ENCODE measurements at places on chromosomes 3 and 15.

DNA sequence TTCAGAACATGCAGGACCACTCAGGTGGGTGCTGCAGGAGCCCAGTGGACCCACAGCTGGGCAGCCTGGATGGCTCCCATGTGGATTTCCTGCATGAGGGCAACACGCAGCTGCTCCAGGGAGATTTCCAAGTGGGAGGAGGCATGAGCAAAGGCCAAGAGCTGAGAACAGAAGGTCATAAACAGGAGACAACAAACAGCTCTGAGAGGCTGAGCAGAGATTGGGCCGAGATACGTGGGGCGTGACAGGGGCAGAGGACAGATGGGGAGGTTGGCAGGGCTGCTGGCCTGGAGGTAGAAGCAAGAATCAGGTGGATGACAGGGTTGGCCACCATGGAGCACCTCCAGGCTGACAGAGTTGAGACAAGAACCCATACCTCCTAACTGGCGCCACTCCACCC, 2.9 kb downstream of the PHGR1 start:
- peak; percentile 90 for DNase-seq
- H3K27ac ChIP-seq, result peak overlapping the region; percentile 84
- peaks cover 5% of the 10 kb centered on the region for H3K4me1 ChIP-seq
- H3K36me3 ChIP-seq, result no peaks in the 10 kb centered on the region
- H3K27me3 ChIP-seq, result no peaks in the 10 kb centered on the region
- H3K4me3 ChIP-seq, result peak overlapping the region; percentile 63

- H3K36me3 ChIP-seq, result peaks cover 4% of the 10 kb centered on the region
- H3K4me1 ChIP-seq, result no peaks in the 10 kb centered on the region
- H3K27ac ChIP-seq, result no peak overlapping the region
- no peak overlapping the region for H3K4me3 ChIP-seq
- peak; percentile 31 for DNase-seq
These were observed 41.5 kb downstream of the TLE3 start for GRCh38 chr15:70056091-70056680.

GRCh38 chr3:11244121-11244677, 28.0 kb upstream of the ATG7 start:
- no peaks in the 10 kb centered on the region for H3K27me3 ChIP-seq
- no peak for DNase-seq
- H3K27ac ChIP-seq, result no peak overlapping the region
- H3K36me3 ChIP-seq, result no peaks in the 10 kb centered on the region
- H3K4me3 ChIP-seq, result no peak overlapping the region
- H3K4me1 ChIP-seq, result no peaks in the 10 kb centered on the region

DNA sequence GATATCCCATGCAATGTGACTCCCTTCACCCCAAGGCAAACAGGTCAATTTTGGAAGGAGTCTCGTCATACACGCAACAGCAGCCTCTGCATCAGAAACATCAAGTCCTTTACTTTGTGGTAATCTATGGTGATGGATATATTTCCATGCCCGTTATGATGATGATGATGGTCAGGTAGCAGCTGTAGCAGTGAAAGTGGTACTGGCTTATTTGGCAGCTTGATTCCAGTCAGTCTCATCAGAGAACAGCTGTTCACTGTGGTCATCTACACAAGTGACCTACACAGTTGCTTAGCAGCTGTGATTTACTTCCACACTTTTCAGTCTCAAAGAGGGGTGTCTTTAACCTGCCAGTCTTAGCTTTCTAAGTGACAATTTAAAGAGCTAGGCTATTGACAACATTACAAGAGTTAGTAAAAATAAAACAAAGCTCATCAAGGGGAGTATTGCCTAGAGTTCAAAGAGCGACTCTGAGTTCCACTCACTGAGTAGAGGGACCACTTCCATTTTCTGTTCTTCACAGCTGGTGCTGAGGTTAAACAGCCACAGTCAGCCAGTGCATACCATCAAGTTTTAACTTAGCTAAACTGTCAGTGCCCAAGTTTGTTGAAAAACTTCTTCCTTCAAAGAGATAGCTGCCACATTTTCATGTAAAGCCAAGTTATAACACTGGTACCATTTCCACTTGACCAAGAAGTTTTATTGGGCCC, 587.4 kb upstream of the KCNMB2 start:
- no peak overlapping the region for H3K27ac ChIP-seq
- DNase-seq, result no peak
- no peak overlapping the region for H3K4me3 ChIP-seq
- H3K27me3 ChIP-seq, result no peaks in the 10 kb centered on the region
- no peaks in the 10 kb centered on the region for H3K36me3 ChIP-seq

GRCh38 chr3:43957553-43957952, 266.8 kb downstream of the ABHD5 start:
- no peaks in the 10 kb centered on the region for H3K27me3 ChIP-seq
- no peaks in the 10 kb centered on the region for H3K4me1 ChIP-seq
- no peak overlapping the region for H3K27ac ChIP-seq
- no peak for DNase-seq
- no peaks in the 10 kb centered on the region for H3K36me3 ChIP-seq

GRCh38 chr3:67517781-67518180, 136.6 kb downstream of the SUCLG2 start:
- no peak overlapping the region for H3K27ac ChIP-seq
- no peaks in the 10 kb centered on the region for H3K27me3 ChIP-seq
- no peak for DNase-seq

GRCh38 chr3:150778793-150779401, 15.9 kb upstream of the SIAH2 start:
- no peaks in the 10 kb centered on the region for H3K4me1 ChIP-seq
- no peaks in the 10 kb centered on the region for H3K36me3 ChIP-seq
- no peak for DNase-seq
- no peak overlapping the region for H3K27ac ChIP-seq
- H3K4me3 ChIP-seq, result no peak overlapping the region

- DNase-seq, result no peak
- no peaks in the 10 kb centered on the region for H3K36me3 ChIP-seq
- H3K4me3 ChIP-seq, result no peak overlapping the region
These were observed 28.7 kb upstream of the XIRP1 start for GRCh38 chr3:39221141-39221530.

GRCh38 chr3:16200411-16200810, 25.9 kb downstream of the GALNT15 start:
- no peak overlapping the region for H3K4me3 ChIP-seq
- no peak for DNase-seq
- H3K27me3 ChIP-seq, result no peaks in the 10 kb centered on the region

DNA sequence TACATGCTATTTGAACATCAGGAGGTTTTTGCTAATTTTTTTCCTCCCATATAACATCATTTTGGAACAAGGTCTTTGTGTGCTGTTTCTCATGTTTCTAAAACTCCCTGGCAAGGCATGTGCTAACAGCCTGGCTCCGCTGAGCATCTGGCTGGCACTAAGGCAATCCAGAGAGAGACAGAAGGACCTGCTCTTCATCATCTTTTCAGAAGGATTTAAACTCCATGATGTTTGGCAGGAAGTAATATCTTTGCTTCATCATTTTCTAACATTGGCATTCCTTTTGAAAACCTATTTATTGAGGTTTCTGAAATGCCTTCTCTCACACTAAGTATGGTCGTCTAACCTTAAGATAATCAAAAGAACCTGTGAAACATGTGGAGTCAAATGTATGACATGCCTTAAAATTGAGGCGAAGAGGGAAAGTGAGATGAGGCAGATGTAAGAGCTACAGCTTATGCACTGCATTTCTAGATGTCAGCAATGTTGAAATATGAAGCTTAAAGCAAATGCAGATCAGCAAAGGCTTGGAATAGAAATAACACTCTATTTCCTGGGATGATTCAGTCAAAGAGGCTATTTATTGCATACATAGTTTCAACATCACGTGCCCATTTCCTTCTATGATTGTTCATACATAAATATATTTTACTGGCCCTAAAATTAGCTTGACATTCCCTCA, 592.0 kb downstream of the ZNF385D start:
- H3K4me1 ChIP-seq, result no peaks in the 10 kb centered on the region
- no peaks in the 10 kb centered on the region for H3K27me3 ChIP-seq
- H3K4me3 ChIP-seq, result no peak overlapping the region
- no peak overlapping the region for H3K27ac ChIP-seq
- no peaks in the 10 kb centered on the region for H3K36me3 ChIP-seq

- H3K4me3 ChIP-seq, result no peak overlapping the region
- H3K27ac ChIP-seq, result no peak overlapping the region
- DNase-seq, result no peak
- no peaks in the 10 kb centered on the region for H3K36me3 ChIP-seq
- no peaks in the 10 kb centered on the region for H3K27me3 ChIP-seq
- H3K4me1 ChIP-seq, result no peaks in the 10 kb centered on the region
These were observed 137.7 kb downstream of the TPRG1 start for GRCh38 chr3:189309400-189309975.

GRCh38 chr15:70348581-70349344, 251.0 kb upstream of the TLE3 start:
- no peak overlapping the region for H3K27ac ChIP-seq
- H3K4me3 ChIP-seq, result no peak overlapping the region
- no peak for DNase-seq

- no peaks in the 10 kb centered on the region for H3K4me1 ChIP-seq
- H3K36me3 ChIP-seq, result no peaks in the 10 kb centered on the region
- no peaks in the 10 kb centered on the region for H3K27me3 ChIP-seq
These were observed 818.2 kb upstream of the LMCD1 start for GRCh38 chr3:7683426-7683825.

DNA sequence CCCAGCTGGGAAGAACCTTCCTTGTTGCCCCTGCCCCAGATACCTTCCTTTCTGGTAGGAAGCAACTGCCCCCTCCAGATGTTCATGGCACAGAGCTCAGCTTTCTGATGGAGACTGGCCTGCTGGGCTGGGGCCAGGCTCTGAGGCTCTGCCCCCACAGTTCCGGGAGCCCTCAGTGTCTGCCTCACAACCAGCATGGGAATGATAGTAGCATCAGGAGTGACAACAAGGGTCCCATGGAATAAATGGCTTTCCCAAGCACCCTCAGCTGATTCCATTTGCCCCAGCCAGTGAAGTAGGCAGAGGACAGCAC, 65.6 kb upstream of the IQSEC1 start:
- no peak for DNase-seq
- H3K27ac ChIP-seq, result no peak overlapping the region
- no peaks in the 10 kb centered on the region for H3K4me1 ChIP-seq
- no peaks in the 10 kb centered on the region for H3K36me3 ChIP-seq
- H3K27me3 ChIP-seq, result no peaks in the 10 kb centered on the region

- no peaks in the 10 kb centered on the region for H3K27me3 ChIP-seq
- H3K4me3 ChIP-seq, result no peak overlapping the region
- no peak overlapping the region for H3K27ac ChIP-seq
- no peak for DNase-seq
These were observed 31.4 kb upstream of the LSAMP start for GRCh38 chr3:116476691-116477090.

DNA sequence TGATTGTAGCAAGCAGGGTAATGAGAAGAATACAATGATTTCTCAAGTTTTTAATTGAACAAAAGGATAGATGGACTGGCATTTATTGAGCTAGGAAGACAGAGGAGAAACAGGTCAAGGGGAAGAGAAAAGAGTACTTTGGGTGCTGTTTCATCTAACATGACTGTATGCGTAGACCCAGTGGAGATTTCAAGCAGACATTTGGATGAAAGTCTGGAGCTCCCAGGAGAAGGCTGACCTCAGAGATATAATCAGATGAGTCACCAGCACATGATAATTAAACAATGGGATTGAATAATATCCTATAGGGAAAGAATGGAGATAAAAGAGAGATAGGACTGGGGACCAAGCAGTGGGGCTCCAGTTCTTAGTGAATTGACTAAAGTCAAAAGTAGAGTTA, 194.9 kb downstream of the ARRDC4 start:
- H3K4me3 ChIP-seq, result no peak overlapping the region
- no peak for DNase-seq
- no peaks in the 10 kb centered on the region for H3K4me1 ChIP-seq
- no peaks in the 10 kb centered on the region for H3K27me3 ChIP-seq
- no peak overlapping the region for H3K27ac ChIP-seq

DNA sequence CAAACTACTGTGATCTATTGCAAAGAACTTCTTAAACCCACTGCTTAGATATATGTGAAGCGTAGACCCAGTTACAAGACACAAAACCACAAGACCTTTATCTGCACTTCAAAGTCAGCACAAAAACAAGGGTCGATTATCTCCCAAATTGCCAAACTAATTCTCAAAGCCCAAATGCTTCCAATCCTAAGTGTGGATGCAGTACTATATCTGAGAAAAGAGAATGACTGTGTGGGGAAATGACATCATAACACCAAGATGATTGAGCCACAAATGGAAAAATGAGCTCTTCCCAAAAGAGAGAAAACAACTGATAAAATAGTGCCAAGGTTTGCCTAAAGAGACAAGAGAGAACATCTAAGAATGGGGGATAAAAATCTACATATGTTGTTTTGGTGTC, 86.2 kb downstream of the MEIS2 start:
- no peak overlapping the region for H3K4me3 ChIP-seq
- no peaks in the 10 kb centered on the region for H3K4me1 ChIP-seq
- no peak for DNase-seq

DNA sequence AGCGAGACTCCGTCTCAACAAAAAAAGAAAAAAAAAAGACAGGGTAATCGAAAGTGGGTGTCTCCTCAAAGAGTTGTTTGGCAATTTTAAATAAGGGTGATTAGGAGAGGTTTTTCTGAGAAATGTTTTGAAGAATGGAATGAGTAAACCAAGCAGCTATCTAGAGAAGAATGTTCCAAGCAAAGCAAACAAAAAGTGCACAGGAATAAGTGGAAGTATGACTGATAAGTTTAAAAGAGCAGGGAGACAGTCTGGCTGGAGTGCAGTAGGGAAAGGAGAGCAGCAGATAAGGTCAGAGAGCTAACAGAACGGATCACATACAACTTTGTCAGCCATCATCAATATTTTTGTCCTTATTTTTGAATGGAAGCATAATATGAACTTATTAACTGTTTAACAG, 853.5 kb downstream of the TUSC7 start:
- H3K4me3 ChIP-seq, result no peak overlapping the region
- DNase-seq, result no peak
- H3K27ac ChIP-seq, result no peak overlapping the region
- H3K4me1 ChIP-seq, result no peaks in the 10 kb centered on the region
- H3K27me3 ChIP-seq, result no peaks in the 10 kb centered on the region

DNA sequence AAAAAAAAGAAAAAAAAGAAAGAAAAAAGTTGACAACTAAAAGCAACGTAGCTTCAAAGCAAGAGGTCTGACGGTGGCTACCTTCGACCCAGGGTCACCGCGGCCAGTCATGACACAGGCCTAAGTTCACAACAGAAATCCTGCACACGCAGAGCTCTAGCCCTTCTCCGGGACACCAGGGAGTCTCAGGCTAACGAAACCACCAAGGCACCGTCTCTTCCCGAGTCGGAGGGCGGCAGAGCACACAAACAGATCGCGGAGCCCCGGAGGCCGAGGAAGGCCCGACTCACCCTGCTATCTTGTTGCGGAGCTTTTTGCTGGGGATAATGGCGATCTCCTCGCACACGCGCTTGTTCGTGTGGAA, 584 bp downstream of the RPS17 start:
- H3K4me3 ChIP-seq, result peak overlapping the region; percentile 79
- H3K4me1 ChIP-seq, result peaks cover 8% of the 10 kb centered on the region
- no peaks in the 10 kb centered on the region for H3K27me3 ChIP-seq
- DNase-seq, result peak; percentile 63
- H3K27ac ChIP-seq, result peak overlapping the region; percentile 87
